H7 (cell line): ENCODE measurements at places on chromosomes 13 and 19.

- DNase-seq, result no peak
Observed at GRCh38 chr13:51261610-51262249, 39.5 kb downstream of the FAM124A start.

GRCh38 chr13:74868049-74868448, 613.9 kb downstream of the TBC1D4 start:
- no peak for DNase-seq

DNA sequence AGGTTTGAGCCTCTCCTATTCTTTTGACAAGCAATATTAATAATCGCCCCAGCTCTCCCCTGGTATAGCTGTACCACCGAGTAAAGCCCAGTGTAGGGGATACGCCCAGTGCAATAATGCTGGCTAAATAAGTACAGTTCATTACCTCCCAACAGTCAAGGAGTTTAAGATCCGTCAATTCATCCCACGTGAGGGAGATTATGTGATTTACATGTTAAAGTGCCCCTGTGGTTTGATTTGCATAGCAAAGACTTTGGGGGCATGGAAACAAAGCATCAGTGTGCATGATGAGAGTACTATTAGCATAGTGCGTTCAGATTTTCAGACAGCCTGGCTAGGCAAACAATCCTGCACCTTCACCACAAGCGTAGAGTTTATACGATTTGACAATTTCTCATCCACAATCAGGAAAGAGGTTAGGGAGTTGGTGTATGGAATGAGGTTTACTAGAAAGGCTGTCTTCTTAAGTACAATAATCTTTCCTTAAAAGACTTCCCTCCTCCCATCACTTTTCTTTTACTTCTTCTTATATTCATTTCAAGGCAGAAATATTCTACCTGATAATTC, 754.0 kb downstream of the DIAPH3 start:
- DNase-seq, result peak; percentile 19

GRCh38 chr13:100491164-100491842, 97.3 kb downstream of the GGACT start:
- no peak for DNase-seq

DNA sequence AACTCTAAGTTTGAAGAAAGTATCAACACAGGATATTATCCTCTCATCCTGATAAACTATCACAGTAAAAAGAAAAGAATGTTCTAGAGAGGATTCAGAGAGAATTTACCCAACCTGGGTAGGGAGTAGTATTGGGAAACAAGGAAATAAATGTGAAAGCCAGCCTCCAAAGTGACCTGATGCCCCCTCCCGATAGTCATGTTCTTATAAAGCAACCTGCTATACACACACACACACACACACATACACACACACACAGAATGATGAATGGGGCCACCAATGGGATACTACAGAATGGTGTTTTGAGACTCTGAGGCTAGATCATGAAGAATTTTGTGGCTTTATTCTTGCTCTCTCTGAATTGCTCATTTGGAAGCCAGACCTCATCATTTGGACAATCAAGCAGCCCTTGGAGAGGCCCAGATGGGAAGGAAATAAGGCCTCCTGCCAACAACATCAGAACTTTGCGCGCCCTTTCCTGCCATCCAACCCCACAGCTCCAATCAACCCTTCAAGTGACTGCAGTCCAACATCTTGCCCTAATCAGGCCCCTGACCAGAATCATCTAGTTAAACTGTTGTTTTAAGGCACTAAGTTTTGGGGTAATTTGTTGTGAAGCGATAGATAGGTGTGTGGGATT, 807.9 kb upstream of the ARGLU1 start:
- no peak for DNase-seq

GRCh38 chr13:100532090-100532766, 56.4 kb downstream of the GGACT start:
- no peak for DNase-seq

DNA sequence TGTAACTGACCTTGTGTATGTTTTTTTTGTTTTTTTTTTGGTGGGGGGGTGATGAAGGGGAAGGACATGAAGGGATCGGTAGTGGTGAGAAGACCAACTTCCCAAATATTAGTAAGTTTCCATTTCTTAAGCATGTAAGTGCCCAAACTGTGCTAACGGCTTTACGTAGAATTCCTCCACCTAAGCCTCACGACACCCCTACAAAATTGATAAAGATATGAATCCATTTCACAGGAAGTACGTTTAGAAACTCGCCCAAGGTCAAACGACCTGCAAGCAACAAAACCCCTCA, 649 bp downstream of the UQCRFS1 start:
- no peak for DNase-seq

GRCh38 chr13:39306639-39307589, 268.7 kb downstream of the NHLRC3 start:
- no peak for DNase-seq

GRCh38 chr19:49205114-49205513, 47.5 kb downstream of the TRPM4 start:
- no peak for DNase-seq

GRCh38 chr13:90430127-90430526, 917.4 kb upstream of the MIR17HG start:
- DNase-seq, result no peak

DNA sequence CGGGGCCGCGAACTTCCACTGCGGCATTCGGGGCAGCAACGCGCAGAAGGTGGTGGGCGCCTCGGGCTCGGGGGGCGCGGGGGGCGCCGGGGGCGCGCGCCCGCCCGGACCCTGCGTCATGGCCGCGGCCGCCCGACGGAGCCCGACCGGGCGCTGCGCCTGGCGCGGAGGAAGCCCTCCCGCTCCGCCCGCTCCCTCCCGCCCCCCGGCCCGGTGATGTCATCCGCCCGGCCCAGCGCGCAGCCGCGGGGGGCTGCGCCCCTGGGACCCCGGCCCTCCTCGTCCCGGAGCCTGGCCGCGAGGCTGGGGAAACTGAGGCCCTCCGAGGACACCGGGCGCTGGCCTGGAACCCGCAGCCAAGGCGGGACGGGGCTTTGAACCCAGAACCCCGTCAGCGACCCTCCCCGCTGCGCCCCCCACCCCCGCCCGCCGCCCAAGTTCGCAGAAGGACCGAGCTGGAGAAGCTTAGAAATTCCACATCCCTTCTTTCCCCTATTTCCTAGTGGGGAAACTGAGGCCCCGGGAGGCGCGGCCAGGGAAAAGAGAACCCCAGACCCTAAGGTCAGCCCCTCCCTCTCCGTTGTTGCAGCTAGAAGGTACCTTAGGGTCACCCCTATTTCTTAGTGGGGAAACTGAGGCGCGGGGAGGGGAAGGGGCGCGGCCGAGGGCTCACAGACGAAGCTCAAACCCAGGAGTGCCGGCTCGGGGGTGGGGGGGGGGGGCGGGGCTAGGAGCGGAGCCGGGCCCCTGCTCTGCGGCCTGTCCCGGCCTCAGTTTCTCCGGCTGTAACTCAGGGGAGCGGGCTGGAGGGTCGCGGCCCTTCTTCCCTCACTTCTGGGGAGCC, at the start of gene SHC2:
Gene SHC2 (minus strand): TSS at position 157 of the 844 bp plus-strand sequence. CDS start 37 bp downstream, at position 120.
- DNase-seq, result peak; percentile 93

- DNase-seq, result peak; percentile 64
Observed at GRCh38 chr19:45217193-45217956, 27.8 kb downstream of the EXOC3L2 start.

GRCh38 chr19:6925386-6925785, 38.0 kb downstream of the ADGRE1 start:
- no peak for DNase-seq

- no peak for DNase-seq
Observed at GRCh38 chr13:40170982-40171381, 495.5 kb downstream of the FOXO1 start.

GRCh38 chr13:111388851-111389500, 68.5 kb downstream of the TEX29 start:
- no peak for DNase-seq

DNA sequence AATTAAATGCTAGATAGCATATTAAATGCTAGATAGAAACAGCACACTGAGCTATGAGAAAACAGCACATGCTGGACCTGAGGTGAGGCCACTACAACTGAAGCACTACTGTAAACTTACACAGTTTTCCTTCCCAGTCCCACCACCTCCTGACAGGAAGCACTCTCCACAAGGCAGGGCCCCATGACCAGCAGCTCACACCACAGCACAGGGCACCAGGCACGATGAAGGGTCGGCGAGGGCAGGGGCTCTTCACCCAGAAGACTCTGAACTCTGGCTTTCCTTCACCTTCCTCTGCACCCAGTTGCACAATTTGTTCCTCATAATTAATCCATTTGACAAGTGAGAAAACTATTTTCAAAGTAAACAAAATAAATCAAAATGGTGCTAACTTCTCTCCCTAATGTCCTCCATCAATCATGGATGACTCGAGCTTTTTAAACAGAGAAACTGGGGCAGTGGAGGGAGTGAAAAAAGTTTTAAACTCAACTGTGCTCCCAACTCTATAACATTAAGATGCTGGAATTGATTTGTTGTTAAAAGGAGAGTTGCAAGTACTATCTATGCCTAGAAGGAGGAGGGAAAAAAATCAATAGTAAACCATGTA, 568.7 kb downstream of the UQCRFS1 start:
- no peak for DNase-seq

DNA sequence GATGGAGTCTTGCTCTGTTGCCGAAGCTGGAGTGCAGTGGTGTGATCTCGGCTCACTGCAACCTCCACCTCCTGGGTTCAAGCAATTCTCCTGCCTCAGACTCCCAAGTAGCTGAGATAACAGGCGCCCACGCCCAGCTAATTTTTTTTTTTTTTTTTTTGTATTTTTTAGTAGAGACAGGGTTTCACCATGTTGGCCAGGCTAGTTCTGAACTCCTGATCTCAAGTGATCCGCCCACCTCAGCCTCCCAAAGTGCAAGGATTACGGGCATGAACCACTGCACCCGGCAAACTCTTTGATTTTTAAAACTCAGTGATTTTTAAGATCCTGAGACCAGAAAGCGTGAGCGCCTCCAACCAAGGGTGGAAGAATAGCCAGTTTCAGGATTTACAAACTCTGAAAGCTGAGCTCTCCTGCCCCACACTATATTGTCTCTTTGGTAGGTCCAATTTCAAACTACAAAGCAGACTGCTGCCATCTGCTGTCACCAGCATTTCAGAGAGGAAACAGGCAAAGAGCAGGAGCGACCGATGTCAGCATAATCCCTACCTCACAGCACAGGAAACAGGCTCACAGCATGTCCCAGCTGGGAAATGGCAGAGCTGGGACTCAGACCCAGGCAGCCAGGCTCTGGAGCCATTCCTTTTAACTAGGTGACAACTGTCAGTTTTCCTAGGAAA, 9.2 kb downstream of the NOSIP start:
- DNase-seq, result peak; percentile 44

DNA sequence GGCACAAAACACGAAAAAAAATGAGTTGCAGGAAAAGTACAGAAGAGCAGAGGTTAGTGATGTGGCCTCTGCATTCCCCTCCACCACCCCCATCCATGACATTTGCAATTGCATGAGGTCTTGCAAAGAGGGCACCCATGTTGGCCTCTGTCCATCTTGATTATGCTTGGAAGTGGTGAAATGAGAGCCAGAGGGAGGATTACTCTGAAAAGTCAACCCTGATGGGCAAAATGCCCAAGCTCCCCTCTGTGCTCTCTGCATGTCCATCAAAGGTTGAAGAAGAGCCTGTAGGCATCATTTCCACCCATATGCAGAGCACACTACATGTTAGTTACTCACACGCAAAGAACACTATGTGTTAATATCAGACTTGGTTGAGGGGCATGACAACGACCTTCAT, 71.4 kb downstream of the SLC15A1 start:
- DNase-seq, result no peak

- DNase-seq, result no peak
Observed at GRCh38 chr13:20074966-20075365, 85.9 kb downstream of the GJA3 start.

GRCh38 chr19:5978606-5979552, 939 bp upstream of the RANBP3 start:
- DNase-seq, result peak; percentile 61

DNA sequence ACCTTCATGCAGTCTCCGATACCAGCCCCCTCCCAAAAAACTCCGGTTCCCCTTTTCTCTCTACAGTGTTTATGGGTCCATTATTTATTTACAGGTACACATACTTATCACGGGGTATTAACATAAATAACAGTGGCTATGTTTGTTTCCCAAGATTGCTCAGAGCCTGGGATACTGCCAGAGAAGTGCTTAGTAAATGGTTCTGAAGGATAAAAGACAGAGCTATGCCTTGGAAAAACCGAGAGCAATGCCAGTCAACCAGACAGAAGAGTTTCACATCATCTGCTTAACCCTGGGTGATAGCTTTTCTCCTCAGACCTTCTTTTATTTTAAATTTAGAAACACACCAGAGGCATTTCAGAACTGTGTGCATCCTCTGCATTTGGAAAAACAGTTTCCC, 61.3 kb downstream of the NUFIP1 start:
- no peak for DNase-seq

- no peak for DNase-seq
Observed at GRCh38 chr13:41939398-41939797, 21.5 kb downstream of the VWA8 start.

DNA sequence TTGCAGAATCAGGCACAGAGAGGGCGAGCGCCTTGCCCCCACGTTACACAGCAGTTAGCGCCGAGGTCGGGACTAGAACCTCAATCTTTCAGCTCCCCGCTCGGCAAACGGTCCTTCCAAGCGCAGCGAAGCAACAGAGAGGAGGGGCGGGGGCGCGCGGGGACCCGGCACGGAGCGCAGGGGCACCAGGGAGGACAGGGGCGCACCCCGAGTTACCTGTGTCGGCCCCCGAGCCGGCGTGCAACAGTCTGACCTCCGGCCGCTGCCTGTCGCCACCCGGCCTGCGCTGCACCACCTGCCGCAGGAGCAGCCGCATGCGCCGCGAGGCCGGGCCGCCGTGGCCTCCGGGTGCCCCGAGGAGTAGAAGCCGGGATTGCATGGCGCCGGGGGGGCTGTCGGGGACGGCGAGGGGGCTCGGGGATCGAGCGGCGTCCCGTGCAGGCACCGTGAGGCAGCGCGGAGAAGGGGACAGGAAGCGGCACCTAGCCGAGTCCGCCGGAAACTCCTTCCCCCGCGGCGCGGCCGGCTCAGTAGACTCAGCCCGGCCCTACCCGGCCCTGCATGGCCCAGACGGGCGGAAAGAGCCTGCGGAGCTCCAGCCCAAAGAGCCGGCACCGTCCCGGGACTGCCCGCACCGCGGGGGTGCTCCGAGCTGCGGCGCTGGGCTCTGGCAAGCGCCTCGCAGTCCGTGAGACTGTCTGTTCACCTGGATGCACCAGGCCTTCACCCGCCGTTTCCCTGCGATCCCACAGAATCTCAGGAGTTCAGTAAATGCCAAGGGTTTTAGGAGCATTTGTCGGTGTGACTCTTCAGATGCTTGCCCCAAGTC, at the start of gene VWA8:
Gene VWA8 (minus strand): TSS at position 473 of the 829 bp plus-strand sequence. CDS start 94 bp downstream, at position 379.
- peak; percentile 91 for DNase-seq

DNA sequence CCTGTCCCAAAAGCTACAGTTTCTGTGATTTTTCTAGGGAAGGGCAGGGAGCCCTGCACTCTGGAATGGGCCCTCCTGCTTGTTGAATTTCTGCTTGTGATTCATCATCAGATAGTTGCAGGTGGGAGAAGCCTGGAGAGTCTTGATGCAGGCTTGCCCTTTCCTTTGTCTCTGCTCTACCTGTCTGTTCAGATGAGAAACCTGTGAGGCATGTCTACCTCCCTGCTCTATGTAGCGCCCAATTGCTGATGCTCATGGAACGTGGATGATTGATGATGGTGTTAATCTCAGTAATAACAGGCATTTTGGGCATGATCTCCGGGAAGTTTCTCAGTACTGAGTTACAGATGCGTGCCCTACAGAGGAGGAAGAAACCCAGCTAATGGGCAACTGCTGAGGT, 10.9 kb upstream of the CBY2 start:
- DNase-seq, result no peak
